ENCODE measurements at places on chromosomes 6 and 20.
A peak's percentile ranks its signal among the peaks of the same experiment; 100 is the strongest.

GRCh38 chr6:127107916-127108315, 10.6 kb upstream of the RSPO3 start:
- DNase-seq: no peak

GRCh38 chr6:118161343-118161742, 254.3 kb downstream of the SLC35F1 start:
- no peak for DNase-seq

- no peak for DNase-seq
Measured at GRCh38 chr6:169024047-169024660, 229.5 kb downstream of the THBS2 start.

DNA sequence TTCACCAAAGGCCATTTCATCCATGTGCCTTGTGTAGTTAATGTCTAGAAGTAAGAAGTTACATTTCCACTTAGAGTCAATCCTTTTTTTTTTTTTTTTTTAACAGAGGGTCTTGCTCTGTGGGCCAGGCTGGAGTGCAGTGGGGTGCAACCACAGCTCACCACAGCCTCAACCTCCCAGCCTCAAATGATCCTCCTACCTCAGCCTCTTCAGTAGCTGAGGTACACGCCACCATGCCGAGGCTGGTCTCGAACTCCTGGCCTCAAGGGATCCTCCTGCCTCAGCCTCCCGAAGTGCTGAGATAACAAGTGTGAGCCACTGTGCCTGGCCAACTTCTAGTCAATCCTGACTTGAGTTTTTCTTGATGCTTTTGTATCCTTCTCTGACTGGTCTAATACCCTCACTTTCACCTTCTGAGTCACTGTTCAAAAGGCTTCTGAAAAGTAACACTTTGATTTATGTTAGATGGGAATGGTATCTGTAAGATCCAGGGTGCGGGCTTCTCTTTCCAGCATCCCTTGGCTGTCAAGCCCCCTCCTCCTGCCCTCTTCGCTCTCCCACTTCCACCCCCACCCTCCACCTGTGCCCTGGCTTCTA, 22.1 kb downstream of the TRAM2 start:
- DNase-seq: no peak

DNA sequence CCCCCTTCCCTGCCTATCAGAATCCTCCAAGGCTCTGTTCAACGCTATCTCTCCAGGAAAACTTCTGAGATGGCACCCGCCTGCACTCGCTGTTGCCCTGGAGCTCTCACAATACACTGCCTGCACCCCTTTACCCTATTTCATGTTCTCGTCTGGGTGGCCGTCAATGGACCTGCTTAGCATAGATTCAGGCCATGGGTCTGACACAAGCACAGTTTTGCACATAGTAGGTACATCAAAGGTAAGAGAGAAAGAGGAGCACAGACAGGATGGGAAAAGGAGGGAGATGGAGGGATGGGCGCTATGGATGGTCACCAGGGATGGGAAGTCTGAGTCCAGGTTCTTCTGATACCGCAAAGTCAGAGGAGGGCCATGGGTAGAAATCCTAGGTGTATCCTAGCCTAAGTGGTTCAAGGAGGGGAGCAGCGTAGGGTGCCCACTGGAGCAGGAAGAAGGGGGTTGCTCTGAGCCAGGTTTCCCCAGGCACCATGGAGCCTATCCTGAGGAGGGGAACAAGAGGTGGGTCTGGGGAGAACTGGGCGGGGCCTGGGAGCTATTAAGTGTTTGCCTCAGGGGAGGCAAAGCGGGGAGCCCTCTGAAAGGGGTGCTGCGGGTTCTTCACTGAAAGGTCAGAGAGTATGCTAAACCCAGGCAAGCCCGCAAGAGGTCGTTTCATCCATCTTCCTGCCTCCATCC, 89.3 kb downstream of the MRPL14 start:
- no peak for DNase-seq

DNA sequence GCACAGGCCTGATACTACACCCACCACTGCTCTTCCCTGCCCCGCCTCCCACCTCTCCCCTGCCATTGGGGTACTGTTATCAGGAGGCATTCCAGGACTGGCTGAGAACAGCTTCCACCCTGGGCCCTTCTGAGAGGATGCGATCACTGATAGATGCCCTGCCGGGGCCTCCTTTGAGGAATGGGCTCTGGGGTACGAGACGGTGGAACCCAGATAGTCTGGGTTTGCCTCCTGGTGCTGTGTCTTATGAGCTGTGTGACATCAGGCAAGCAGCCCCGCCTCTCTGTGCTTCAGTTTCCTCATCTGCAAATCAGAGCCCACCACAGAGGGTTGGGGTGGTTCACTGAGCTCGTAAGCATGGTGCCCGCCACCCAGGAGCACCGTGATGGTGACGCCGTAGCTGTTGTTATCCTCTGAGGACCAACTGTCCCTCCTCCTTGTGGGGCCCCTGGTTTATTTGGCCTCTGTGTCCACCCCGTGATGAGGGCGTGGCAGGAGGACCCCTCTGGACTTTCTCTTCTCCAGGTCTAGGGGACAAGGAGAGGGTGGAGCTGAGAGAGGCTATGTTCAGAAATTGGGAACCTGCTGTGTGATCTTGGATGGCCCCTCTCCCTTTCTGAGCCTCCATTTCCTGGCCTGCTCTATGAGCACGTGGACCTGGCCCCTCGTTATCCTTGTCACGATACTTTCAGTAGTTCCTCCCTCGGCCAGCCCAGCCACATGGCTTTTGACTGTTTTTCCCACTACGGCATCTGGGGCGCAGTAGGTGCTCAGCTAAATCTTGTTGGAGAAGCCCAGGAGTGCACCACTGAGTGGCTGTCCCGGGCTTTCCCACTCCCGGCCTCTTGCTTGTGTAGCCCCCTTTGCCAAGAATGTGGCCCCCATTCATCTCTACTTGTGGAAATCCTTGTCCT, 18.3 kb downstream of the SRC start:
- no peak for DNase-seq

- DNase-seq: no peak
Measured at GRCh38 chr20:22711971-22712755, 127.8 kb upstream of the FOXA2 start.

DNA sequence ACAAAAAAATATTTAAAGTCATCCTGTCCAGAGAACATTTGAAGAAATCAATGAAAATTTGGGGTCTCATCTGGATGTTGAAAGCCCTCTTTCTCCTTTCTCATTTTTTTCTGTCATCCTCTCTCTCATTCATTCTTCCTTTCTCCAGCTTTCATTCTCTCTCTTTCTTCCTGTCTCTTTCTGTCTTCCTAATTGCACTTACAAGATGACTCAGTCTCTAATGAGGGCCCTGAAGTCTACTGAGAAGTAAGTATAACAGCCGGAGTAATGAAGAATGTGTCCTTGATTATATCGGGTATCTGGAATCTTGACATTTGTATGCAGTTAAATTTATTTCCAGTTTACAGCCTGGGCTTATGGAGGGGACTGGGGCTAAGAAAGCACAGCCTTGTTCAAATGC, 232.2 kb upstream of the SULF2 start:
- no peak for DNase-seq

- no peak for DNase-seq
Measured at GRCh38 chr6:145278163-145278807, 457.0 kb downstream of the EPM2A start.

GRCh38 chr6:52610745-52611355, 34.0 kb upstream of the TRAM2 start:
- no peak for DNase-seq

DNA sequence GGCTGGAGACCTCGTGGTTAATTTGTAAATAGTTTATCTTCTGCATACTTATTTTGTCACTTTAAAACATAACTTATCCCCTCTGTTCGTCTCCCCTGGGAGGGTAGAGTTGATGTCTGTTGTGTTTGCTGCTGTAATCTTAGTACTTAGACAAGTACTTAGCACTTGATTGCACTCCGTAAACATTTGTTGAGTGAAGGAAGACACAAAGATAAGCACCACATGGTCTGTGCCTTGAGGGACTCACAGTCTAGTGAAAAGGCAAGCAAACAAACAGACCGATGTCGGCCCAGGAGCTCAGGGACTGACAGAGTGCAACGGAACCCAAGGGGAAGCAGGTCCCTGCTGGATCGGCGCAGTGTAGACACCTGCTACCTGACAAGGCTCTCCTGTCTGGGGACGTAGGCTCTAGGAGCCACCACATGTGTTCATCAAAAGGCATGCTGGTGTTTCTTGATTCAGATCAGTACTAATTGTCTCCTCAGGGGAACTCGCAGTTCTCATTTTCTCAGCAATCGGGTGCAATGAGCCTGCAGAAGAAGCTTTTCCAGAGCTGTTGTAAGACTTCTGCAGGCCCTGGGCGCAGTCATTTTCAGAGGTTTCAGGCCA, 31.4 kb downstream of the EDN3 start:
- DNase-seq: no peak

- no peak for DNase-seq
Measured at GRCh38 chr6:56959938-56960337, 5.0 kb downstream of the BEND6 start.

DNA sequence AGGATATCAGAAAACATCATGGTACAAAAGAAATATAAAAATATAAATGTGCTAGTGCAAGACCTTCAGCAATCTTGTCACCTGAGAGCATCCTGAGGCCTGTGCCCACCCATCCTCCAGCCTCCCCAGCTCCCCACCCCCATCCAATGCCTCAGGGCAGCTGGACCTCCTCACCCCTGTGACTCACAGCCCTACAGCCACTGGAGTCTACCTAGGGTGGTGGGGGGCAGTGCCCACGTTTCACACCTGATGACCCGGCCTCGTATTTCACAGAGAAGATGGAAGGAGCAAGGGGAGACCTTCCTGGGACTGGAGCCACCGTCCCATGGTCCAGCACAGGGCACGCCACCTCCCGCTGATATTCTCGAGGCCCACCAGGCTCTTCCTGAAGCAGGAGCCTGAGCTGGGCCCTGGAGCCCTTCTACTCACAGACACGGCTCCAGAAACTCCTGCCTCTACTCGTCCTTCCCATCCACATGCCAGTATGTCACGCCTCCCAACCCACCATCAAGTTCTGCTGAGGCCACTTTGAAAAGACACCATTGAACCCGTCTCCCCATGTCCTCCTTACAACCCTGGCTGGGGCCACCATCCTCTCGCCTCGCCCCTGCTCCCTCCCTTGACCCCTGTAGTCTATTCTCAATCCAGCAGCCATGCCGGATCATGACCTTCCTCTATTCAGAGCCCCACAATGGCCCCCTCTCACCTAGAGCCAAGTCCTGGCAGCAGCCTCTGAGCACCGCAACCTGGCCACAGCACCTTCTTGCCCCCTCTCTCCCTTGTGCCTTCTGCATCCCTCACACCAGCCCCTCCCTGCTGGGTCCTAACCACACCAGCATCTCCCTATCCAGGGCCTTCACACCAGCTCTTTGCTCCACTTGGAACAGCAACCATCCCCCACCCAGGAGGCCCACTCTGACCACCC, 13.3 kb downstream of the APMAP start:
- DNase-seq: no peak

GRCh38 chr20:38293491-38294065, 10.4 kb upstream of the BPI start:
- DNase-seq: no peak

GRCh38 chr6:37688078-37688850, 9.4 kb downstream of the MDGA1 start:
- DNase-seq: no peak

- DNase-seq: peak; percentile 87
Measured at GRCh38 chr6:83065511-83066192, at the start of gene UBE3D. Gene UBE3D, minus strand, starts transcription at chr6:83065841. Its CDS starts 123 bp downstream, at chr6:83065718.

- DNase-seq: no peak
Measured at GRCh38 chr20:8557711-8558110, 425.6 kb downstream of the PLCB1 start.

GRCh38 chr20:63117151-63117550, 98.8 kb downstream of the YTHDF1 start:
- no peak for DNase-seq

DNA sequence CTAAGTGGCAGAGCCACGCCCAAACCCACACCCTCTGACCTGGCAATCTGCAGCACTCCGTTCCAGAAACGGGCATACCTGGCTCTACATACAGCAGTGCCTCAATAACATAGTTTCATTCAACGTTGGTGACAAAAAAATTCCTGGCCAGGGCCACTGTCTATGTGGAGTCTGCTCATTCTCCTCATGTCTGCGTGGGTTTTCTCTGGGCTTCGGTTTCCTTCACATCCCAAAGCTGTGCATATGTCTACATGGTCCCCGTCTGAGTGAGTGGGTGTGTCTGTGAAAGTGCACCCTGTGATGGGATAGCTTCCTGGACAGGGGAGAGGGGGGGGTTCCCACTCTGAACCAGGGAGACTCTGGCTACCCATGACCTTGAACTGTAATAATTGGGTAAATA, 2.1 kb downstream of the KIAA0319 start:
- DNase-seq: no peak

GRCh38 chr6:159038914-159039884, 5.6 kb downstream of the TAGAP start:
- no peak for DNase-seq

GRCh38 chr20:43022081-43022480, 167.6 kb downstream of the PTPRT start:
- no peak for DNase-seq

GRCh38 chr20:44552050-44552449, 30.2 kb upstream of the SERINC3 start:
- no peak for DNase-seq

- no peak for DNase-seq
Measured at GRCh38 chr20:5729348-5729747, 20.9 kb upstream of the SHLD1 start.

DNA sequence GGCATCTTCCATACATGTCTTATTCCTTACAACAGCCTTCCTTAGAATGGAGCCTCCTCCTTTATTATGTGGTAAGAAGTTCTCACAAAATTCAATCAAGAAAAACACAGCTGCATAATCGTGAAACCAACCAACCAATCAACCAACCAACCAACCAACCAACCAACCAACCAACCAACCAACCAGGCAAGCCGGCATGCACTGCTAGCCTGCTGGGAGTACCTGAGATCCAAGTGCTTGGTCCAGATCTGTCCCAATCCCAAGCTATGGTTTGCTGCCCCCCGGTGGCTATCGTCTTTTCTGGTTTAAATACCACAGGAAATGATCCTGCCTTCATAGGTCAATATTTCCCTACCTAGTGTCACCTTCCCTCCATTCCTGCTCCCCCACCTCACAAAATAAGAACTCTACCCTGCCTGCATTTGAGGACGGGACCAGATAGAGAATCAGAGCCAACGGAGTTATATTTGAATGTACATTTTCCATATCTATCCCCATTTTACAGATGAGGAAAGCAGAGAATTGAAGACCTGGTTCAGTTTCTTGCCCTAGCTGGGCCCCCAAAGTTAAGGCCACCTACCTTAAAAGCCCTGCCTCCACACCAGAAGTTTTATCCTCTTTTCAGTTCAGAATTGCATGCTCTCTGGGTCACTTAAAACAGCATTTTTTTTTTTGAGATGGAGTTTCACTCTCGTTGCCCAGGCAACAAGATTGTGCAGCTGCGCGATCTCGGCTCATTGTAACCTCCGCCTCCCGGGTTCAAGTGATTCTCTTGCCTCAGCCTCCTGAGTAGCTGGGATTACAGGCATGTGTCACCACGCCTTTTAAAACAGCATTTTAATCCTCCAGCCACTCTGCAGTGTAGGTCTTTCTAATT, 27.1 kb downstream of the RAB44 start:
- DNase-seq: peak; percentile 50

- DNase-seq: no peak
Measured at GRCh38 chr6:125853168-125853567, 62.4 kb downstream of the NCOA7 start.

Measured in lung (tissue), 17 donors.